ENCODE measurements at places on chromosomes 2 and 18.

DNA sequence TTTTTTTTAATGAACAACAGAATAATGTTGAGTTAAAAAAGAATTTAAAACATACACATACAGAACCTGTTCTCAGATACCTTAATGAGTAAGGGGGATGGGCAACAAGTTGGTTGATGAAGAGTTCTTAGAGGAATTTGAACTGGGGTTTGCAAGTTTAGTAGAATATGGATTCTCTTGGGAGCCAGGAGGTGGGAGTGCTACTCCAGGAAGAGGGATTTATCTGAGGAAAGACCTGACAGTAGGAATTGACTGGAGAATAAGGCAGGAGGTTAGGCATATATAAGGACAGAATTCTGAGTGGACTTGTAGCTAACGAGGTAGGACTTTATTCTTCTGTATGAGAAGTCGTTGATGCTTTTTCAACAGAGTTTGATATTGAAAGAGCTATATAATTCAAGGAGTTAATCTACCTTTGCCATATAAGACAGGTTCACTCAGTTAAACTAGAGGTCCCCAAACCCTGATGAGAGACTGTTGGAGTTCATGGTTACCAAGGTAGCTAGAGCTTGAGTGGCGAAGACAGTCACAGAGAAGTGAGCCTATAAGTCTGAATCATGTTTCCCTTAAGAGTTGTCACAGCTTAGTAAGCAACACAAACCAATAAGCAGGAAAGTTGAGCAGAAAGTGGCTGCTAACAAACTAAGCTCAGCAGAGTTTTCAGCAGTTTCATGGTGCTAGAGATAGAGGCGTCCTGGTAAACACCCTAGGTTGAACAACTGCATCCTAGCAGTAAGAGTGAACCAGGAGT, 88.2 kb downstream of the NCOA1 start:
- DNase-seq: no peak

- no peak for DNase-seq
These were observed 8.2 kb downstream of the ZFP36L2 start for GRCh38 chr2:43218155-43218701.

DNA sequence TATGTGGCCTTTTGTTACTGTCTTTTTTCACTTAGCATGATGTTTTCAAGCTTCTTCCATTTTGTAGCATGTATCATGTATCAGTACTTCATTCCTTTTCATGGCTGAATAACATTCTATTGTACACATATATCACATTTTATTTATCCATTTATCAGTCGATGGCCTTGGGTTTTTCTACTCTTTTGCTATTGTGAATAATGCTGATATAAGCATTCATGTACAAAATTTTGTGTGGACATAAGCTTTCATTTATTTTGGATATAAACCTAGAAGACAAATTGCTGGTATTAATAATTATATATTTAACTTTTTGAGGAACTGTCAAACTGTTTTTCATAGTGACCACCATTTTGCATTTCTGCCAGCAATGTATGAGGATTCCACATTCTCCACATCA, 201.1 kb downstream of the ACTR3 start:
- no peak for DNase-seq

- DNase-seq: no peak
These were observed 140.7 kb downstream of the ACOXL start for GRCh38 chr2:110873056-110873502.

DNA sequence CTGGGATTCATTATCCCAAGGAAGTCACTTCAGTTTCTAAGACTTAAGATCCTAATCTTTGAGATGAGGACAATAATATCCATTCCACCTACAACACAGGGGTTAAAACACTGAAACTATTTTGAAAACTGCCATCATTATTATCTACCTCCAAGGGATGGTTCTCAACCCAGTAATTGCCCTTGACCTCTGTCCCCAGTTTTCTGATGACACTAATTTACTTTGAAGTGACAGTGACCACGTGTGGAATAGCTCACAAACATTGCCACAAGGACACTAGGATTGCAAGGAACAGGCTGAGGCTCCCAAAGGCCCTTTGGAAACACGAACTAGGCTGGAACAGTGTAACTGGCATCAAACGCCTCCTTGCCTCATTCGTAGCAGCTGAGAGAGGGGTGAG, 78.4 kb downstream of the UXS1 start:
- no peak for DNase-seq

- no peak for DNase-seq
These were observed 140.9 kb upstream of the XPO1 start for GRCh38 chr2:61679096-61679495.

DNA sequence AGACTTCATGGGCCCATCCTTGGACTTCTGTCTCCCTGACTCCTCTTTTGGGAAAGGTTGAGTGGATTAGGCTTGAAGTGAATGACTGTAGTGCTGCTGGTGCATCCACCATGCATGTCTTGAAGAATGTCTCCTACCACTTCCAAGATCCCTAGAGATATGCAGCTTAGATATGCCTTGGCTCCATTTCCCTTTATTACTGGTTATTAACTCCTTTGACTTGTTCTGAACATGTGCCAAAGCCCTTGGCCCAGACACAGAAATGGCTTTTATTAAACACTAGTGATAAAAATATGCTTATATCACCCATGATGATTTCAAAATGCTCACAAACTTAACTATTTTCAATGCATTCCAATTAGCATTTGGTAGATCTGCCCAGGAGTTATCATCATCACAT, 90.0 kb upstream of the SLC14A2 start:
- no peak for DNase-seq

GRCh38 chr18:74473976-74474640, 17.0 kb upstream of the DIPK1C start:
- DNase-seq: no peak

DNA sequence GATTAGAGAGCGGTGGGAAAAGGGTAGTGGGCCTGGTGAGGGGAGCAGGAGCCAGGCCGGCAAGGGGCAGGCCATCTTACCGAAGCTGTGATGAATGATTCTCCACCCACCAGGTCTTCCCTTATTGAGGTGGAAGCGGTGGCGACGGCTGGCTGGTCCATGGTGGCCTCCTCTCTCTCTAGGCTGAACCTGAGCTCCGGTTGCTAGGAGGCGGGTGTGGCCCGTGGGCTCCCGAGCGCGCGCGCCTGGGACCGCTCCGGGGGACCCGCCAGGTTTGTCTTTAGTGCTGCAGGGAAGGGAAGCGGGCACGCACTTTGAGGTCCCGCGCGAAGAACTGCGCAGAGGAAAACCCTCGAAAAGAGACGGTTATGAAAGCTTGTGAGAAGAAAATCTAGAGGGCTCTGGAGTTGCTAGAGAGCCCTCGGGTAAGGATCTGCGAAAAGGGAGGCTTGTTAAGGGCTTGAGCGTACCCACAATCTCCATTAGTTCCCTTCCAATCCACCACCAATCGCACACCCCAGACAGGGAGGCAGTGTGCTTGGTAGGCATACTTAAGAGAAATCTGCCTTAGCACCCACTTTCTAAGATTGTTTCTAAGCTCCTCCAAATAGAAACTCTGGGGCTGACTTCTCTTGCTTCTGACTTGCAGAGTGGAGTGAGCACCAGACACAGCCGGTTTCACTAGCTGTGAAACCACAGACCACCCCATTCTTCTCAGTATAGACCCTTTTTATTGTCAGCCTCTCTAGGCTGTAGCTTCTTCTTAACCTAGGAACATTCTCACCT, at the start of gene STPG4:
Gene STPG4 (minus strand): TSS at position 218 of the 786 bp plus-strand sequence. CDS start 57 bp downstream, at position 161.
- DNase-seq: no peak

DNA sequence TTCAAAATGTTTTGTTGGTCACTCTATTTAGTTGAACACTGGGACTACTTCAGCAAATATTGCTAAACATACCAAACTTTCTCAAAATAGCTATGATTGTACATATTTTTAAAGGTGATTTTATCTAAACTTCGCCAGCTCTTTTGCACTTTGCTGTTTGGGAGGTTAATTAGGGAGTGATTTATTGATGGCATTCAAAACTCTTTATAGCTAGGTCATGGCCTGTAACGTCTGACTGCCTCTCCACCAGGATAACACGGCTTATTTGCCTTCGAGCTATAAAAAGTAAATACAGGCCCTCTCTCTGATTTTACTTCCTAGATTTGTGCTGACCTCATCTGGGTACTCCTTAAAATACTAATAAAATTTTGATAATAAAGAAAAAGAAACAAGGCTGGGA, 931.9 kb downstream of the DCDC2C start:
- no peak for DNase-seq

- no peak for DNase-seq
These were observed 1.4 kb downstream of the TRIB2 start for GRCh38 chr2:12718015-12718671.

GRCh38 chr2:108240966-108241365, 1.2 kb downstream of the SULT1C3 start:
- no peak for DNase-seq

DNA sequence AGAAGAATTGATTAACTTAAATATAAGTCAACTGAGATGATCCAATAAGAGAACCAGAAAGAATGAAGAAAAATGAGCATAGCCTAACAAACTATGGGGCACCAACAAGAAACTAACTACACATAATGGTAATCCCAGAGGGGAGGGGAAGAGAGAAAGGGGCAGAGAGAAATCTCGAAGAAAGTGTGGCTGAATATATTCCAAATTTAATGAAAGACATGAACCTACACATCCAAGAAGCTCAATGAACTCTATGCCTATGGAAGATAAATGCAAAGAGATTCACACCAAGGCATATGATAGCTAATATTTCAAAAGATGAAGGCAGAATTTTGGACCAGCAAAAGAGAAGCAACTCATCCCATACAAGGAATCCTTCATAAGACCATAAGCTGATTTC, 649.2 kb downstream of the ZEB2 start:
- no peak for DNase-seq
